Urinary bladder (tissue), 4 donors: ENCODE measurements at places on chromosomes 12 and 14. TPM values are rescaled to one million over a fixed set of nuclear protein-coding genes. Genes with fewer than 3 reads are reported as not detected.

TBX3 gene
- total RNA-seq, result 123 TPM

CMKLR1 gene
- total RNA-seq, result 17.6 TPM

MYF5 gene
- total RNA-seq, result 5.4 TPM

INSM2 gene
- 0.11 TPM for total RNA-seq

LALBA gene
- total RNA-seq, result not detected

NEUROD4 gene
- 0.11 TPM for total RNA-seq

MMP17 gene
- 3.9 TPM for total RNA-seq

EP400 gene
- 20.1 TPM for total RNA-seq

DCN gene
- total RNA-seq, result 3,503 TPM

SOCS4 gene
- total RNA-seq, result 32.9 TPM

SLC25A29 gene
- 14.6 TPM for total RNA-seq

SLC25A47 gene
- not detected for total RNA-seq

DAD1 gene
- total RNA-seq, result 214 TPM

DHRS2 gene
- 593 TPM for total RNA-seq

ALX1 gene
- 1.1 TPM for total RNA-seq

SERPINA3 gene
- total RNA-seq, result 3.5 TPM

SRRM4 gene
- total RNA-seq, result 0.42 TPM

OR4N5 gene
- total RNA-seq, result not detected

CABP1 gene
- total RNA-seq, result 4.9 TPM
